ENCODE measurements at places on chromosomes 13 and 19. TPM values are rescaled to one million over a fixed set of nuclear protein-coding genes. Genes with fewer than 3 reads are reported as not detected.

DNA sequence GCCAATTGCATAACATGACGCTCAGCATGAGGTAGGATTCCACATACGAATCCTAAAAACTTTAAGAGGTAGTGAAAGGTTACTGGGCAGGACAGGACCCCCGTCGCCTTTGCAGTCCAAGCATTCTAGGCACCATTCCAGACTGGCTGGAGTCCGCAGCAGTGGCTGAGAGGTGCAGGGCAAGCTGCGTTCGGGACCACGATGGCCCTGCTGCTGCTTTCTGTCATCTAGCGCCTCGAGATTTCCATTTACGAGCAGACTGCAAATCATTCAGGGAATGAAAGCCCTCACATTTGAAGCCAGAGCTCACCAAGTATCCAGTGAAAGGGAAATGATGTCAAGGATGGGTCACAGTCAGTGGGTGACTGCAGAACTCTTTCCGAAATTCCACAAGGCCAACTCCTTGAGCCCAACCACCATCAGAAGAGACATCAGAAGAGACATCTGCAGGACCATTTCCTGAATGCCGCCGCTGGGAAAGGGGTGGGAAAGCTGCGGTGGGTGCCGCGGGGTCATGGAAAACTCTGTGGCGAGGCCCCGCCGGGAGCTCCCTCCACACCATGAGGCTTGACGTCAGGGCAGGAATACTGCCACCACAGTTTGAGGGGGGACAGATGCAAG, 88.3 kb downstream of the COL4A1 start:
- no peak for DNase-seq

DNA sequence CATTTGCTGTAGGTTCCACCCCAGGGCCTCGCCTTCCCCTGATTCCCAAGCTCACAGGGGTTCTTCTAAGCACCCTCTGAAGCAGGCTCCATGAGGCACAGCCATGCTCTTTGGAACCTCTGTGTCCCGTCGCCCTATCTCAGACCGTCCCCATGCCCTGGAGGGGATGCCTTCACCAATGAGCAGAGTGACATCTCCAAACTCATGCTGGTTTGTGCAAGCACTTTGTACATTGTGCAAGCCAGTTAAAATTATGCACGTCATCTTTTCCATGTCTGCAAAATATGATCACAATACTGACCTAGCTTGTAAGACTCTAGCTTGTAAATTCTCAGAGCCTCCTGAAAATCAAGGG, 46.5 kb upstream of the RAP2A start:
- no peak for DNase-seq

GRCh38 chr19:35306473-35307246, 14.7 kb downstream of the MAG start:
- DNase-seq, result no peak

GRCh38 chr19:29761575-29762232, 46.6 kb upstream of the C19orf12 start:
- no peak for DNase-seq

DNA sequence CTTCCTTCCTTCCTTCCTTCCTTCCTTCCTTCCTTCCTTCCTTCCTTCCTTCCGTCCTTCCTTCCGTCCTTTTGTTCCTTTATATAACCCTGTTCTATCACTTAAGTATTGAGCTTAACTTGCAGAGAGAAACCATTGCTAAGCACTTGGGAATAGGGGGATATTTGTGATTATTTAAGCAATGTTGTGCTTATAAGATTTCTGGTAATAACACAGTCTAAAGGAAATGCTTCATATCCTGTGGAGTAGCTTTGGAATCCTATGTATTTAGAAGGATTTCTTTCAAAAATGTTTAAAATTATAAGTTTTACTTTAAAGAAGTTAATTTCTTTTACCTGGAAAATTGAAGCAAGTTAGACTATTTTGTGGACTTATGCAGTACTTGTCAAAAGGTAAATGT, 209.8 kb downstream of the PCCA start:
- no peak for DNase-seq

DNA sequence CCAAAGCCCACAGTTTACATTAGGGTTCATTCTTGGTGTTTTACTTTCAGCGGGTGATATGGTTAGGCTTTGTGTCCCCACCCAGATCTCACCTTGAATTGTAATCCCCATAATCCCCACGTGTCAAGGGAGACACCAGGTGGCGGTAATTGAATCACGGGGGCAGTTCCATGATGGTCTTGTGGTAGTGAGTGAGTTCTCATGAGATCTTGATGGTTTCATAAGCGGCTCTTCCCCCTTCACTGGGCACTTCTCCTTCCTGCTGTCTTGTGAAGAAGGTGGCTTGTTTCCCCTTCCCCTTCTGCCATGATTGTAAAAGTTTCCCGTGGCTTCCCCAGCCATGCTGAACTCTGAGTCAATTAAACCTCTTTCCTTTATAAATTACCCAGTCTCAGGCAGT, 12.0 kb downstream of the FPR2 start:
- DNase-seq, result no peak

GRCh38 chr13:65913173-65913572, 1317.0 kb downstream of the PCDH9 start:
- DNase-seq, result no peak

DNA sequence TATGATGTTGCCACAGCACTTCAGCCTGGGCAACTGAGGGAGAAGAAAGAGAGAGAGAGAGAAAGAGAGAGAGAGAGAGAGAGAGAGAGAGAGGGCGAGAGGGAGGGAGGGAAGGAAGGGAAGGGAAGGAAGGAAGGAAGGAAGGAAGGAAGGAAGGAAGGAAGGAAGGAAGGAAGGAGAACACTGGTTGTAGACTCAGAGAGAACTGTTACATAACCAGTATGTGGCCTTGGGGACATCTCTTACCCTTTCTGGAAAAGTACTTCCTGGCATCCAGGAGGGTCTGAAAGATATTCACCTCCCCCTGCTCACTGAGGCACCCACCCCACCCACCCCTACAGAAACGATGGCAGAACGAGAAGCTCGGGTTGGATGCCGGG, 2.7 kb upstream of the ARHGEF1 start:
- no peak for DNase-seq

GRCh38 chr13:49669735-49670309, 21.5 kb downstream of the EBPL start:
- no peak for DNase-seq

GRCh38 chr19:48671446-48671995, 1.3 kb downstream of the NTN5 start:
- DNase-seq, result no peak

GRCh38 chr13:40792284-40793051, 3.1 kb downstream of the SLC25A15 start:
- no peak for DNase-seq

- no peak for DNase-seq
These were observed 65.4 kb upstream of the RFC3 start for GRCh38 chr13:33752597-33752996.

- DNase-seq, result no peak
These were observed 4.1 kb downstream of the SOX21 start for GRCh38 chr13:94708031-94708859.

- no peak for DNase-seq
These were observed 223.0 kb downstream of the DNAJC15 start for GRCh38 chr13:43246382-43246781.

DNA sequence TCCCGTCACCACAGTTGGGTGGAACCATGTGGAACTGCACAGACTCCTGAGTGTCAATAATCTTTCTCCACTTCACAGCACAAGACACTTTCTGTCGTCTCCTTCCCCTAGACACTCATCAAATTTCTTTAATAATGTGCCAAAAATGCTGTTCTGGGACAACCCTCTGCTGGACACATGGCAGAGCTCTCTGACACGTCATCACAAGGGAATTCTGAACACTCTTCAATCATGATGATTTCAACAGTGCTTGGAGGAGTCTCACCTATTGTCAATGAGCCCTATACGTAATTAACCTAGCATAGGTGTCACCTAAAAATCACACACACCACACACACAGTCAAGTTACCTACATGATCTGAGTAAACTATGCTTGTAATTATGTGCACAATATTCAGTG, 141.3 kb downstream of the STOML3 start:
- no peak for DNase-seq

DNA sequence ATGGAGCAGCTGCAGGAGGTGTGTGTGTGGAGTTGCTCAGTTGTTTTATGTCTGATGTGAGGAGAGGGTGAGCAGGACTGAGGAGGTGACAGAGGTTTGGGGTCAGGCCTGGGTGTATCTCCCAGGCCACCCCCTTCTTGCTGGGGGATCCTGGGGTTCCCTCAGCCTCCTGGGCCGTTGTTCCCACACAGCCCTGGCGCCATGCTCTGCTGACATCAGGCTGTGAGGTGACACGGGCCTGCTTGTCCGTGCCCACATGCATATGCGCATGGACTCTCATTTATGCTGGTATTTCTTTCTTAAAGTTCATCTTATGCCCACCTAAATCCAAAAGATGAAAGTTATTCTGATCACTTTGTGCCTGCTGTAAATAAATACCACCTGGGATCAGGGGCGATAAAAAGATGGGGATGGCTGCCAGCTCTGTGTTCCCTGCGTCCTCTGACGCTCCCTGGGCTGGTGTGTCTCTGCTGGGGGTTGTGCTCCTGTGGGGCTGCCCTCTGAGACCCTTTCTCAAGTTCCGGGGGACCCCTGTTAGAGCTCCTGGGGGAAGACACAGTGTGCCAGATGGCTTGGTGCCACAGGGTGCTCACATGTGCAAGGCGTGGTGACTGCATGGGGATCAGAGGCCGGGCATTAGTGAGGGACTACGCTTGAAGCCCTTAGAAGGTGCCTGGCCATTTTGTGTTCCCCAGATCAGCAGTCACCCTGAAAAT, 12.6 kb downstream of the NAXD start:
- no peak for DNase-seq

- DNase-seq, result no peak
These were observed 14.0 kb downstream of the ARHGAP33 start for GRCh38 chr19:35789195-35789977.

- DNase-seq, result no peak
These were observed 79.5 kb downstream of the KCNRG start for GRCh38 chr13:50094615-50095293.

KLK8 gene
- polyA plus RNA-seq, result 2.7 TPM

CACNG7 gene
- polyA plus RNA-seq, result 0.76 TPM

EBI3 gene
- 0.72 TPM for polyA plus RNA-seq

SERPINE3 gene
- 0.17 TPM for polyA plus RNA-seq

PRRG2 gene
- polyA plus RNA-seq, result 6.0 TPM

POLR2I gene
- 68.6 TPM for polyA plus RNA-seq

DIRAS1 gene
- 3.6 TPM for polyA plus RNA-seq

Measured in left renal pelvis (tissue), 4 donors.